Trophoblast cell (in vitro differentiated cells and primary cell): ENCODE measurements at places on chromosomes 7 and 10.

DNA sequence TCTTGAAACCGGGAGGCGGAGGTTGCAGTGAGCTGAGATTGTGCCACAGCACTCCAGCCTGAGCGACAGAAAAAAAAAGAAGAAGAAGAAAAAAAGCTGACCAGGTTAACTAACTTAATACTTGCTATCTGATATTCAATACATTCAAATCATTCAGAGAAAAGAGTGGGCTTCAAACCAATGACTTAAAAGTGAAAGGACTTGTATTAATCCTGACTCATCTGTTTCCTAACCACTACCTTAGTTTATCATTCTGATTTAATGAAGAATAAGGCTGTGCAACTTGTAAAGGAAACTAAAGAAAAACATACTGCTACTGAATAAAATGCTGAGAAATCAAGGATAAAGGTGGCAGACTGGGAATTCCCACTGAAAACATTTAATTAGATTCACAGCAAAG is 128.4 kb downstream of the NRBF2 start:
- H3K4me1 ChIP-seq = peaks cover 2% of the 10 kb centered on the region
- no peak overlapping the region for H3K27ac ChIP-seq
- no peak for DNase-seq
- H3K27me3 ChIP-seq = no peaks in the 10 kb centered on the region
- no peak overlapping the region for H3K4me3 ChIP-seq

- DNase-seq = peak; percentile 58
- no peak overlapping the region for H3K4me3 ChIP-seq
- peak overlapping the region; percentile 74 for H3K27ac ChIP-seq
- H3K36me3 ChIP-seq = no peaks in the 10 kb centered on the region
- H3K27me3 ChIP-seq = no peaks in the 10 kb centered on the region
Measured at GRCh38 chr7:92831716-92832533, 4.4 kb downstream of the CDK6 start.

DNA sequence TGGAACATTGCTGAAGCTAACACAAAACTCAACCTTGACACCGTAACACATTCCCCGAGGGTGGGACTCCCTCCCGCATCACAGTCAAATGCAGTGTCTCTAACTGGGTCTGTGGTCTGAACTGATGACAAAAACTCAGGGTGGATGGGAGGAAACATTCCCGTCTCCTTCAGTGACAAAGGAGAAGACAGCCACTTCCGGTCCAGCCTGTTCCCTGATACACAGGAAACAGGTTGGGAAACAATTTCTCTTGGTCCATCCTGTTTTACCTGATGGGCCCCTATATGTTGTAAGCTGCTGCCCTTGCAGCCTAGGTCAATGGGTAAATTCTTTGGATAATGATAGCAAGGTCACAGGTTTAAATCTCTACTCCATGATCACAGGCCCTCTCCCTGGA is 20.4 kb downstream of the SLC13A4 start:
- peaks cover 42% of the 10 kb centered on the region for H3K4me1 ChIP-seq
- H3K27me3 ChIP-seq = no peaks in the 10 kb centered on the region
- H3K4me3 ChIP-seq = no peak overlapping the region
- H3K36me3 ChIP-seq = peaks cover 8% of the 10 kb centered on the region

DNA sequence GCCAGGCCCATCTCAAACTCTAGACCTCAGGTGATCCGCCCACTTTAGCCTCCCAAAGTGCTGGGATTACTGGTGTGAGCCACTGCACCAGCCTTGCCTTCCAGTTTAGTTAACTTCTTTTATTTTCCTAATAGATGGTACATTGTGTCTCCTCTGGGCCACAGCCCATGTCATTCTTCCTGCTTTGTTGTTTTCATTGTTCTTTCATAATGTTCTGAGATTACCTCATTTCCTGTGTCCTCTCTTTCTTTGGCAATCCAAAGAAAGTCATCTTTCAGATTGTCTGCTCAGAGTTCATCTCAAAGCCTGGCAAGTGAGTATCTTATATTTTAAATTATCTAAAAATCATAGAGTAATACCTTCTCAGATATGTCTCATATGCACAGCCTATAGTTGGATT is at the start of gene OLAH:
Gene OLAH (plus strand): TSS at position 270 of the 400 bp plus-strand sequence. CDS start 3,346 bp downstream, outside the sequence.
- no peaks in the 10 kb centered on the region for H3K27me3 ChIP-seq
- H3K4me1 ChIP-seq = peaks cover 3% of the 10 kb centered on the region
- H3K4me3 ChIP-seq = no peak within 1 kb of the TSS
- no peak within 1 kb of the TSS for H3K27ac ChIP-seq

DNA sequence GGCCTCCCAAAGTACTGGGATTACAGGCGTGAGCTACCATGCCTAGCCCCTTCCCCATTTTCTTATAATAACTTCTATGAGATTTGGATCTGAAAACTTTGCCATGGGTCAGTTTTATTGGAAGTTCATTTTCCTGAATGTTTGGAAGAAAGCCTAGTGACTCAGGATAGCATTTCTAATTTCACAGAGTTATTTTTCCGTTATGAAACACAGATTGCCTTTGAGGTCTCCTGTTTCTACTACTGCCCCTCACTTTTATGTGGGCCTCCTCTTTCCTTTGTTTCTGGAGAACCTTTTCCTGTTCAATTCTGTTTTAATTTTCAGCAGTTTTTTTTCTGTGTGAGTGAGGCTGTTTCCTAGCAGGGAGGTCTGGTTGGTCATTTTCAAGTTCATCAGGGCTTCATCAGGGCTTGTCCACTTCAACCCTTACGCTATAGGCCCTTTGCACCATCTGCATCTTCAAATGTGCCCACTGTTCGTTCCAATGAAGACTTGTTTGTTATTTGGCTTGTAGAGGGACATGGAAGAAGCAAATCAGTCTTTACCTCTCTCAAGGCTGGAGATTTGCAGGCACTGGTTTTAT is 58.7 kb downstream of the BMPR1A start:
- no peak overlapping the region for H3K27ac ChIP-seq
- no peaks in the 10 kb centered on the region for H3K4me1 ChIP-seq
- no peak overlapping the region for H3K4me3 ChIP-seq
- no peaks in the 10 kb centered on the region for H3K36me3 ChIP-seq

- no peaks in the 10 kb centered on the region for H3K27me3 ChIP-seq
- no peak for DNase-seq
- no peak overlapping the region for H3K27ac ChIP-seq
- no peak overlapping the region for H3K4me3 ChIP-seq
Measured at GRCh38 chr10:122077311-122077875, 88.4 kb downstream of the TACC2 start.

DNA sequence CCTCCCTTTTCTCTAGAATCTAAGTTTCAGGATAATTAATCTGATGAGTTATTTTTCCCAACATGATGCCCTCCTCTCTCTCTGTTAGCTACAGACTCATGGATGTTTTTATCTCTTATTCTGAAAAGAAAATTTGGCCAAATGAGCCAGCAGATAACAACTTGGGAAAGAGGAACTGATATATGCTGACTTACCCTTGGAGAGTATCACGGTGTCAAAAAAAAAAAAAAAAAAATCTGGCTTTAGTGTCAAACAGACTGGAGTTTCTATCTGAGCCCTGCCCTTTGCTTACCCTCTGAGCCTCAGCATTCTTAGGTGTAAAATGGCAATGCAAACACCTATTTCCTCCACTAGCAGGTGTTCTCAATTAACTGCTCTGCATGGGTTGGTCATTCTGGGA is 190.4 kb downstream of the AHR start:
- no peak overlapping the region for H3K4me3 ChIP-seq
- H3K36me3 ChIP-seq = no peaks in the 10 kb centered on the region
- H3K27ac ChIP-seq = no peak overlapping the region
- H3K27me3 ChIP-seq = no peaks in the 10 kb centered on the region
- H3K4me1 ChIP-seq = no peaks in the 10 kb centered on the region
- DNase-seq = no peak

- no peak overlapping the region for H3K27ac ChIP-seq
- no peaks in the 10 kb centered on the region for H3K27me3 ChIP-seq
- H3K4me3 ChIP-seq = no peak overlapping the region
- no peaks in the 10 kb centered on the region for H3K36me3 ChIP-seq
Measured at GRCh38 chr10:46226232-46226631, 60.6 kb upstream of the ANTXRL start.

DNA sequence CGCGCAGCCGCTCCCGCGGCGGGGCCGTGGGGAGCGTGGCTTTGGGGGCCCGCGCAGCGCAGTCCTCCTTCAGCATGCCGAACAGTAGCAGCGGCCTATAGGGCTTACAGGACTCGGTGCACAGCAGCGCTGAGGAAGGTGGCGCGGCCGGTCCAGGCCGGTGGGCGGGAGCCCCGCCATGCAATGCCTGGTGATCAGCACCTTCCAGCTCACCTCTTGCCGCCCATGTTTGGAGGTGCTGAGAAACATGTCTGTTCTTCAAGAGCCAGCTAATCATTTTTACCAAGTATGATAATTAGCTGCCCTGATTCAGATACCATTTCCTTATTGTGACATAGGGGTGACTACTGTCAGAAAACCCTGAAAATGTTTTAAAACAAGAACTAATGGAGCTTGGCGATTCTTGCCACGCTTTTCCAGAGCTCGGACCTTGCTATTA is 33.5 kb upstream of the SFTPD start:
- H3K36me3 ChIP-seq = no peaks in the 10 kb centered on the region
- peaks cover 5% of the 10 kb centered on the region for H3K4me1 ChIP-seq
- peaks cover 3% of the 10 kb centered on the region for H3K27me3 ChIP-seq
- peak overlapping the region; percentile 67 for H3K4me3 ChIP-seq
- DNase-seq = peak; percentile 16
